Suppressor macrophage (primary cell): ENCODE measurements at places on chromosomes 16 and 17.

DNA sequence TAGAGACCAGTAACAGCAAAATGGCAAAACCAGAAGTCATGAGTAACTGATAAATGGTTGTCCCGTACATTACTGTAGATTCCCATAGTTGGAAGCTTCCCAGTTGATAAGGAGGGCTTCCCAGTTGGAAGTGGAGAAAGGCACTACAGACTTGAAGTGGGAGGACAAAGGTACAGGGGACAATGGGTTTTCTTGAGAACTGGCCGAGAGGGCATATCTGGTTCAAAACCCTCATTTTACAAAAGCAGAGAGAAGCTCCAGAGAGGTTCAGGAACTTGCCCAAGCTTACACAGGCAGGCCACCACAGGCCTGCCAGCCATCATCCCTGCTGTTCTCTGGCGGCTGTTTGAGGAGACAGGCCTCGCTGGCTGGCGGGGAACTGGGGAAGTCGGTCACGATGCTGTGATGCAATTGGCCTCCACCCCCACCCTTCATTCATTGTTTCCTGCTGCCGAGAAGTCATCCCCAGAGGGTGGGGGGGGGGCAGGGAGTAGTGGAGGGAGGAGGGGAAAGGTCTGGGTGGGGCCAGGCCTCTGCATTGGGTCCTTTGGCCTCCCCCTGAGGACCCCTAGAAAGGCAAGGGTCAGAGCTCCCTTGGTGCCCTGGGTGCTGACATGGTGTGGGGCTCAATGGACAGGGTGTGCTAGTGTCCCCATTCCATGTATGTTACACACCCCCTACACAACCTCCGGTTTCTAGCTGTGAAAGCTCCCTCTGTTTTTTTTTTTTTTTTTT lies 3.0 kb downstream of the UBALD2 start:
- DNase-seq = peak; percentile 95

DNA sequence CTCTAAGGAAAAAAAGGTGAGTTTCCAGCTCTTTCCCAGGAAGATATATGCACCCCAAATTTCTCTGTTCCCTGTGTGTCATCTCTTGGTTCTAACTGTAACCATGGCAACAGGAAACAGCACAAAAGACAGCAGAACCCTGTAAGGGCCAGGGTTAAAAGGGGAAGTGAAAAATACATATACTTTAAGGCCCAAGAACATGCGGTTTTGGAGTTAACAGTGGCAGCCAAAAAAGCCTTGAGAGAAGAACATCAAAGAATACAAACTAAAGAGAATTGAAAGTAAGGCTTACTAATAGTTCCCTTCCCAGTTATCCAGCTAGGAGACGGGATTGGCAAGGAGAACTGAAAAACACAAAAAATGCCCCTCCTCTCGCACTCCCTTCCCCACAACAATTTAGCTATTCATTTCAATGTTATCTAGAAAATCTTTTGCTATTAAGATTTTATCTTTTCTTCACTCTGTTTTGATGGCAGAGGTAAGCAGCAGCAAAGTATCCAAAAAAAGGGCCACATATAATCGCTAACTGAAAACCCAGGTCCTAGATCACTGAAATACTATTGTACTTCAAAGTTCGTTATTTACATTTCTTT lies 1.5 kb downstream of the SPOP start:
- peak; percentile 77 for DNase-seq

DNA sequence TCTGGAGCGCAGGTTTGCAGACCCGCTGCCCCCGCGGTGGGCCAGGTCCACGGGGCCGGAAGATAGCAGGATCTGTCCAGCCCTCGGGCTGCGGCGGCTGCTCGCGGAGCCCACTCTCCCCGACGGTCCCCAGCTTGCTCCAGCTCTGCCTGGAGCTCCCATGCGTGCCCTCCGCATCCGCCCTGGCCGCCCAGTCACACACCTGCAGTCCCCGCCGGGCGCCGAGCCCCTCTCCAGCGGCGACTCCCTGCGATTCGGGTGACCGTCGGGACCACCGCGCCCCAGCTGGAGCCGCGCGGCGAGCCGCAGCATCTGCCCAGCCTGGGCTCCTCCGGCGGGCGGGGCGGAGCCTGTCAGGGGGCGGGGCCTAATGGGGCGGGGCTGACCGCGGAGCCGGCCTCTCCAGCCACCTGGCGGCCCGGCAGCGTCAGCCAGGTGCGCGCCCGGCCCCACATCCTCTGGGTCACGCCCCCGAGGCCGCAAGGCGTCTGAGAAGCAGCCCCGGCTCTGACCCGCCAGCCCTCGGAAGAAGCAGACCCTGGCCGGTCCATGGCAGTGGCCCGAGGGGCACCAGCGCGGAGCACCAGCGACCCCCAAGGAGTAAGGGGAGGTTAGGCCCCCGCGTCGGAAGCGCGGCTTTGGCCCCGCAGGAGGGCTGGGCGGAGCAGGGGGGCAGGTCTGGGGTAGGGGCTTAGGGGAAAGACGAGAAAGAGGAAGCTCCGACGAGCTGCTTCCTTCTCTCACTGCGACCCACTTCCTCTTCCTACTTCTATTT lies at the start of gene PIK3R5:
Gene PIK3R5, minus strand, starts transcription at position 314 of the 775 bp plus-strand sequence. CDS start 54,213 bp downstream, outside the sequence.
- DNase-seq = peak; percentile 89

GRCh38 chr16:22937169-22937568 lies 123.2 kb downstream of the HS3ST2 start:
- DNase-seq = no peak

- DNase-seq = no peak
These were observed 23.0 kb upstream of the CDR2 start for GRCh38 chr16:22397464-22397863.

GRCh38 chr16:82848013-82848412 lies 221.2 kb downstream of the CDH13 start:
- DNase-seq = no peak

DNA sequence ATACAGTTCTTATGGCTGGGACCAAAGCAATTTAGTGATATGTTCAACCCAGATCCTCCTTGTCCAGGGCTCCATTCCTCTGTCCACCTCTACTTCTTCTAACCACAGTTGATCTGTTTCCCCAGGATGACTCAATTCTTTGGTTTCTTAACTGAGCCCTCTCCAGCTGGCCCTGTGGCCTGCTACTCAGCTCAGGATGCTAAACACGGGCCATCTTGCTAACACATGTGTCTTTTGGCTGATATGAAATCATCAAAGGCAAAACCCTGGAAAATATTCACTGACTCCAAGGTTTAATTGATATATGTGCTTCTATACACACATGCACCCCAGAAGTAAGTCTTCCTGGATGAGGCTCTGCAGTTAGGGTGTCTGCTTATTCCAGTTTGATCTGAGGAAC lies 43.8 kb downstream of the SHISA6 start:
- no peak for DNase-seq

- DNase-seq = no peak
These were observed 110.0 kb upstream of the CIBAR2 start for GRCh38 chr16:85222155-85222863.

DNA sequence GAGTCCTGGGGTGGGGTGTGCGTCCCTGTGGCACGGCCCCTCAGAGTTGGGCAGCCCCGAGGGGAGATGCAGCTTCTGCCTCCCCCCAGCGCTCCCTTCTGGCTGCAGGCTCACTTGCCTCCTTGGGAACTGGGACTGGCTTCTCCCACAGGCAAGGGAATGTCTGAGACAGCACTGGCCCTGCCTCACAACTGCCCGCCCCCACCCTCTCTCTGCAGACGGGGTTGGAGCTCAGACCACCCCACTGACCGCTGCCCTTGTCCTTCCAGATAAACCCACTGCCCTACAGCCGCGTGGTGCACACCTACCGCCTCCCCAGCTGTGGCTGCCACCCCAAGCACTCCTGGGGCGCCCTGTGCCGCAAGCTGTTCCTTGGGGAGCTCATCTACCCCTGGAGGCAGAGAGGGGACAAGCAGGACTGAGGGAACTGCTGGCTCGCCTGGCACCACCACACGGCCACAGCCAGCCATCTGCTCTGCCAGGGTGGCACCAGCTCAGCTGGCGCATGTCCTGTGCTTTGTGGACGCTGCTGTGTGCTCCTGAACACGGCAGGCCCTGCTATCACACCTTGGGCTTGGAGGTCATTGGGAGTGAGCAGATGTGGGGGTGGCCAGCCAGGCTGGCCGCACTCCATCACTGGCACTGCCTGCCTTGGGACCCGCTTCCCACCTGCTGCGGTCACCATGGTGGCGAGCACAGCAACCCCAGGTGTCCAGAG lies 7.1 kb upstream of the RAB40C start:
- no peak for DNase-seq
